Stimulated activated CD8-positive, alpha-beta memory T cell treated with anti-CD3 and anti-CD28 coated beads, Interleukin-7, amount 100 ng/mL, for 4 hours (primary cell): ENCODE measurements at places on chromosomes 16 and 17.
A peak's percentile ranks its signal among the peaks of the same experiment; 100 is the strongest.

- no peak for DNase-seq
Measured at GRCh38 chr16:28292731-28293600, 641 bp downstream of the SBK1 start.

GRCh38 chr16:77700846-77701245 lies 21.5 kb upstream of the NUDT7 start:
- no peak for DNase-seq

GRCh38 chr16:29710227-29711219 lies 31.5 kb downstream of the QPRT start:
- peak; percentile 24 for DNase-seq

GRCh38 chr17:75937652-75938051 lies 3.2 kb downstream of the FBF1 start:
- DNase-seq: no peak

GRCh38 chr16:56852401-56852730 lies 12.6 kb upstream of the SLC12A3 start:
- DNase-seq: no peak

- DNase-seq: no peak
Measured at GRCh38 chr17:80025796-80026195, 9.9 kb downstream of the TBC1D16 start.

- DNase-seq: no peak
Measured at GRCh38 chr17:59777033-59777432, 69.6 kb downstream of the VMP1 start.

- no peak for DNase-seq
Measured at GRCh38 chr16:22813223-22813947, 577 bp upstream of the HS3ST2 start.

DNA sequence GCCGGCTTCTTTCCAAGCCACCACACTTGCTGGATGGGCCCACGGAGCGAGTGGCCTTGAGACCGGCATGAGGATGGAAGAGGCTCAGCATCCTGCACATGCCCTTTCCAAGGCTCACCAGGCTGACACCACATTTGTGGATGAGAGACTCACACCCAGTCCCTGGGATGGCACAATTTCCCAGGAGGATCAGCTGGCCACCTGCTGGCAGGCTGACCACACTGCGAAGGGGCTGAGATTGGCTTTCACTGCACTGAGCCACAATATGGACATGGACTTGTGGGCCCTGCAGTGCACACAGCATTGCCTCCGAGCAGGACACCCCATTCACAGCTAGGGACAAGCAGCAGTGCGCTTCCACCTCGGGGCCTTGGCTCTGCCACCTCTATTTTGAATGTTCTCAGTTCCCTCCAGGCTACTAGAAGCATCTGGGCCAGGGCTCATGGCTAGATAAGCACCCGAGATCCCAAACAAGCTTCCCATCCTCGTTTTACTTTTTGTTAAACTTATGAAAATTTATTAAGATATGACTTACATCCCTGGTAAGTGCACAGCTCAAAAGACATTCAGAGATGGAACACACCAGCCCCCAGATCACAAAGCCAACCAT lies 25.3 kb upstream of the KSR1 start:
- DNase-seq: no peak

- no peak for DNase-seq
Measured at GRCh38 chr16:56252835-56253234, 61.5 kb downstream of the GNAO1 start.

- no peak for DNase-seq
Measured at GRCh38 chr17:75552425-75553294, 27.2 kb downstream of the LLGL2 start.

- DNase-seq: no peak
Measured at GRCh38 chr17:49741009-49741691, 22.8 kb downstream of the FAM117A start.
